ENCODE measurements at places on chromosomes 12 and 14.

- DNase-seq: peak; percentile 26
Measured at GRCh38 chr12:132489078-132489601, 811 bp upstream of the FBRSL1 start.

GRCh38 chr12:87793131-87793530 lies 236.1 kb downstream of the C12orf50 start:
- DNase-seq: no peak

DNA sequence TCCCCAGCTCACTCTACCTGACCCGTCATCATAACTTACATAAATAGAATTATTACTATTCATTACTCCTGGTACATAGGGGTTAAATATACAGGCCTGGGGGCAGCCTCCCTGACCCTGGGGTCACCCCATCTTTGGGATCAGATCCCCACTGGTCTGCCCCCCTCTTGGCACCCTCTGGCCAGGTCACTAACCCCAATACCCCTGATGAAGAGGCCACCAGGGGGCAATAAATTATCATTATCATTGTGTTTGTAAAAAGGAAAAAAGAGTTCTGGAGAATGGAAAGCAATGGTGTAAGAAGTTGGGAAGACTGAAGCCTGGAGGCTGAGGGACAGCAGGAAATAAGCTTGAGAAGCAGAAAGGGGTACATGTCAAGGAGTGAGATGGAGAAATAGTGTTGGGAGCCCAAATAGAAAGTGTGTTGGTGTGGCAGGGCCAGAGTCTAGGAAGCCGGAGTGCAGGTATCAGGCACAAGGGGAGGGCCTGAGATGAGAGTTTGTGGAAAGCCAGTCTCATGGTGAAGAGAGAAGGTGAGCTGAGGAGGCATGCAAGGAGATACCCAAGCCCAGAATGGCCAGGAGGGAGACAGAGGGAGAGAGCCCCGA lies 6.1 kb upstream of the AAAS start:
- DNase-seq: no peak

DNA sequence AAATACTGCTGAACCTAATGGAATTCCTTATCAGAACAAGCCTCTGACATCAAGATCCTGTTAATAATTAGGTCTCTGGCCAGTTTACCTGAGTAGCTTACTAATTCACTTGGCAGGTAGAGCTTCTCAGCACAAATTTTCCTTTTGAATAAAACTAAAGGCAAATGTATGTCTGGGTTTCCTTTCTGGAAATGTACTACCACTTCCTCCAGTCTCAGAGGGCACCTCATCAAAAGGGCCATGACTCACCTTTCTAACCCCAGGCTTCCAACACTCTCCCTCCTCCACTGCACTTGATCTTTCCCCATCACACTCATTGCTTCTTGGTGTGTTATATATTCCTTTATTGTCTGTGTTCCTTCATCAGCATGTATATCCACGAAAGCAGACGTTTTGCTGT lies 90.5 kb downstream of the SLC2A13 start:
- DNase-seq: peak; percentile 6

DNA sequence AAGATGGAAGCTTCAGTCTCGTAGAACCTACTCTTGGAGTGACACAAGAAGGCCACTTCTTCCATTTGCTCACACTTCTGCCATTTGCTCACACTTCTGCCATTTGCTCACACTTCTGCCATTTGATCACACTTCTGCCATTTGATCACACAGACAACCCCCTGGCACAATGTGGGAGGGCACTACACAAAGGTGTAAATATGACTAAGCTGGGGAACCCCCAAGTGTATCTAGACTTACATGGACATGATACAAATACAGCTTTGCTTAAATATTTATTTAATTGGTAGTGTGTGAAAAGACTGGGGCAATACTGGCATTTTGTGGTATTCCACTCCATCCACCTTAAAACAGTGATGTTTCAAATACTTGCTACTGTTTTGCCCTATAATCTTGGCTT lies 296.2 kb upstream of the PPFIA2 start:
- DNase-seq: no peak

GRCh38 chr12:131000000-131000486 lies 46.3 kb downstream of the ADGRD1 start:
- no peak for DNase-seq

All from activated CD4-positive, alpha-beta T cell treated with anti-CD3 and anti-CD28 coated beads, Interleukin-2, Interleukin-4, amounts not matched to agents 100 ng/mL and 50 ng/mL, durations not matched to agents 16 hours and 8 hours (primary cell).